ENCODE measurements at places on chromosomes 5 and 9. TPM values are rescaled to one million over a fixed set of nuclear protein-coding genes. Genes with fewer than 3 reads are reported as not detected.

STX17 gene
- total RNA-seq: 17.6 TPM

PPP3R2 gene
- not detected for total RNA-seq

FBP2 gene
- total RNA-seq: not detected

CCL27 gene
- total RNA-seq: not detected

AQP7 gene
- total RNA-seq: 3.7 TPM

DCTN3 gene
- total RNA-seq: 91.0 TPM

FOXD4 gene
- total RNA-seq: 0.42 TPM

LIFR gene
- 36.4 TPM for total RNA-seq

- H3K36me3 ChIP-seq: no peaks in the 10 kb centered on the region
- H3K27me3 ChIP-seq: no peaks in the 10 kb centered on the region
- H3K27ac ChIP-seq: no peak overlapping the region
- H3K4me3 ChIP-seq: no peak overlapping the region
These were observed 15.4 kb downstream of the FAM174A start for GRCh38 chr5:100550531-100551051.

DNA sequence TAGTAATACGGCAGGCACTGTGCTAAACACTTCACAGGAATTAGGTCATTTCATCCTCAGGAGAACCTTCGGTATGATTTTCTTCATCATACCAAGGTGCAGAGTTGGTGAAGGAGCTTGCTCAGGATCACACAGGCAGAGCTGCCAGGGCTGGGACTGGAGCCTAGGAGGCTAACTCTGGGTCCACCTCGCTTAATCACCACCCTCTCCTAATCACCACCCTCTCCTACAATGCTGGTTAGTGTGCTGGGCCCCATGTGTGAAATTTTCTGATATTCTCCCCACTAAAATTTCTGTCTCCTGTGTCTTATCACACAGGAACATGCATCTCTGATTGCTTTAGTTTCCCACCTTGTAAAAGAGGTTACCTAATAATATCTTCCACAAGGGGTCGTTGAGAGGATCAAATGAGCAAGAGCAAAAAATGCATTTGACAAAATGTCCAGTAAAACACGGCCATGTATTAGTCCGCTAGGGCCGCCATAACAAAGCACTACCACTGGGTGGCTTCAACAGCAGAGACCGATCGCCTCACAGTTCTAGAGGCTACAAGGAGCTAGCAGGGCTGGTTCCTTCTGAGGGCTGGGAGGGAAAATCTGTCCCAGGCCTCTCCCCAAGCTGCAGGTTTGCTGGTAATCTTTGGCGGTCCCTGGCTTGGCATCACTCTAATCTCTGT lies 128.2 kb upstream of the NFIB start:
- no peaks in the 10 kb centered on the region for H3K36me3 ChIP-seq
- H3K4me3 ChIP-seq: no peak overlapping the region
- no peak overlapping the region for H3K27ac ChIP-seq
- peaks cover 8% of the 10 kb centered on the region for H3K4me1 ChIP-seq
- H3K27me3 ChIP-seq: no peaks in the 10 kb centered on the region

- peak overlapping the region; percentile 71 for H3K27ac ChIP-seq
- peak overlapping the region; percentile 75 for H3K4me3 ChIP-seq
- H3K27me3 ChIP-seq: no peaks in the 10 kb centered on the region
These were observed 596 bp upstream of the CDC37L1 start for GRCh38 chr9:4678679-4679267.

- no peak overlapping the region for H3K27ac ChIP-seq
- no peaks in the 10 kb centered on the region for H3K36me3 ChIP-seq
- no peaks in the 10 kb centered on the region for H3K27me3 ChIP-seq
These were observed 113.6 kb upstream of the CD180 start for GRCh38 chr5:67310169-67310568.

DNA sequence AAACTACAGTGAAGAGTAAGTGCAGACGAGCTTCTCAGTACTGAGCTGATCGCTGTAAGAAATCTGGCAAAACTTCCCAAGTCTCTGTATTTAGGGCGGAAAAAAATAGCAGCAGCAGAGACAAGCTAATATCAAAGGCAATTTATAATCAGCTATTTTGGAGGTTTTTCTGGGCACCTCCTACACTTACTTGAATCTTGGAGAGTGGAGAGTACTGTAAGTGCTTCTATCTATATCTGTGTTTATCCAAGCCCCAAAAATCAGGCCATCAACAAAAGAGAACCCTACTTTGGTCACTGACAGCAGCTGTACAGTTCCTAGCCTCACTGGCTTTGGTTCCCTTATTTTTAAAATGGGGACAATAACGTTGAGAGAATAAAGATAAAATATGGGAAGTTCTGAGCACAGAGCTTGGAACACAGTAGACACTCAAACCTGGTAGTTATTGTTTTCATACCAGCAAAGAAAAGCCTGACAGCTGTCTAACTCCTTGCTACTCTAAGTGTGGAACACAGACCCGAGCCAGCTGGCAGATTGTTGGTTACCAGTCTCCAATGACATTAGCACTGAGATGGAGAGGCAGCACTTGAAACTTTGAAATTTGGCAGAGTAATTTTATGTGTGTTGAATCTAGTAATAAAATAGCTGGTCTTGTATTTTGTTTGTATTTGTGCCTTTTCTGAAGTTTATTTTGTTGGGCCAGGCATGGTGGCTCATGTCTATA lies 96.0 kb upstream of the SLC28A3 start:
- no peaks in the 10 kb centered on the region for H3K27me3 ChIP-seq
- no peak for DNase-seq
- no peak overlapping the region for H3K27ac ChIP-seq
- no peaks in the 10 kb centered on the region for H3K4me1 ChIP-seq
- no peak overlapping the region for H3K4me3 ChIP-seq
- H3K36me3 ChIP-seq: no peaks in the 10 kb centered on the region

DNA sequence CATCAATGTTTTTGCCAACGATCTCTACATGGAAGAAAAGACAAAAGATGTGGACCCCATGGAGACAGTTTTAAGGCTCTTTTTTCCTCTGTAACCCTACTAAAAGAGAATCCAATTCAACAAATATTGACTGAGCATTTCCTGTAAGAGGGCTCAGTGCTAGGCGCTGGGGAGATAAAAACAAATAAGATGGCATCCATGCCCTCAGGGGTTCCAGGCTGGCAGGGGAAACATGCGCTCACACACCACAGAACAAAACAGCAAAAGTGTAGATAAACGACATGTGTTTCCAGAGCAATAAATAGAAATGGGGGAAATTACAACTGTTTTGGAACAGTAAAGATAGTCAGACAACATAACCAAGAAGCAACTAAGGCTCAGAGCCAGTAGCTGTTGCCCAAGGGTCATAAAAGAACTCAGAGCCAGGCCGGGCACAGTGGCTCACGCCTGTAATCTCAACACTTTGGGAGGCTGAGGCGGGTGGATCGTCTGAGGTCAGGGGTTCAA lies 25.2 kb downstream of the ZNF608 start:
- H3K36me3 ChIP-seq: no peaks in the 10 kb centered on the region
- H3K27ac ChIP-seq: no peak overlapping the region
- H3K27me3 ChIP-seq: no peaks in the 10 kb centered on the region
- no peak for DNase-seq

DNA sequence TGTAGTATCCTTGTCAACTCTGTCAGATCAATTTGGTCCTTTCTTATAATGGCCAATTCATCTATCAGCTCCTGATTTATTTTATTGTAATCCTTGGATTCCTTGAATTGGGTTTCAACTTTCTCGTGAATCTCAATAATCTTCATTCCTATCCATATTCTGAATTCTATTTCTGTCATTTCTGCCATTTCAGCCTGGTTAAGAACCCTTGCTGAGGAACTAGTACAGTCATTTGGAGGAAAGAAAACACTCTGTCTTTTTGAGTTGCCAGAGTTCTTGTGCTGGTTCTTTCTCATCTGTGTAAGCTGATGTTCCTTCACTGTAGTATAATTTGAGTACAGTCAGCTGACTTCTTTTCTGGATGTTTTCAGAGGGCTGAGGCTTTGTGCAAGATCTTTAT lies 84.5 kb downstream of the CETN3 start:
- H3K27me3 ChIP-seq: no peaks in the 10 kb centered on the region
- H3K4me3 ChIP-seq: no peak overlapping the region
- H3K36me3 ChIP-seq: no peaks in the 10 kb centered on the region
- H3K27ac ChIP-seq: no peak overlapping the region

DNA sequence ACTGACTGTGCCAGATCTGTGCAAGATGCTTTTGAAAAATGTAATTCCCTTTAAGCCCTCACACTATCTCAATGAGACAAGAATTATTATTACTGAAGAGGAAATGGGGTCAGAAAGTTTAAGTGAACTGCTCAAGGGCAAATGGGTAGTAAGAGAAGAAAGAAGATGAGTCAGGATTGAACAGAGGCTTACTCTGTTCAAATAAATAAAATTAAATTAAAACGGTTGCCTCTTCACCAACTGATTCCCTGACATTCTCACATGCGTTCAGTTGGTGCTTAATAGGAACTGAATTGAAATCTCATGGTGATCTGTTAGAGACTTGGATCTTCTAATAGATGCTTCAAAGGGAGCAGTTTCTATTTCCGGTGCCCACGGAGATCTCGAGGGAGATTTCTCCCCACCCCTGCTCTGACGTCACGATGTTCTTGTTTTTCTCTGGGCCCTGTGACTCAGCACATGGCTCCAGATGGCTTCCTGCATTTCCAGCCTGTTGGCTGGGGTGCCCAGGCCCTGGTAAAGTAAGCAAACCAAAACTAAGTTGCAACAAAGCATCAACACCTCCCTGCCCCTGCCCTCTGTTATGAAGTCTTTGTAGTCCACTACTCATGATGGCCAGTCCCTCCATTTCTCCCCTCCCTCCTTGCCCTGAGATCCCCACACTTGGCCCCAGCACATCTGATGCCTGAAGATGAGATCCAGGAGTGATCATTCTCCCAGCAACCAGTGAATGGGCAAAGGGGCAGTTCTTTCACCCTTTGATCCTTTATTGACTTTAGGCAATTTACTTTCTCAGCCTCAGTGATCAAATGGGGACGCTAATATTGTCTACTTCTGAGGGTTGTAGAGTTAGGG lies 106.1 kb upstream of the CPEB4 start:
- no peaks in the 10 kb centered on the region for H3K27me3 ChIP-seq
- peak; percentile 94 for DNase-seq
- peaks cover 34% of the 10 kb centered on the region for H3K4me1 ChIP-seq

GRCh38 chr5:139710319-139711066 lies 62.3 kb downstream of the CXXC5 start:
- H3K27ac ChIP-seq: no peak overlapping the region
- peaks cover 13% of the 10 kb centered on the region for H3K27me3 ChIP-seq
- peaks cover 7% of the 10 kb centered on the region for H3K4me1 ChIP-seq
- H3K36me3 ChIP-seq: no peaks in the 10 kb centered on the region

- no peak overlapping the region for H3K27ac ChIP-seq
These were observed 85.8 kb downstream of the KIAA1958 start for GRCh38 chr9:112572416-112572815.

DNA sequence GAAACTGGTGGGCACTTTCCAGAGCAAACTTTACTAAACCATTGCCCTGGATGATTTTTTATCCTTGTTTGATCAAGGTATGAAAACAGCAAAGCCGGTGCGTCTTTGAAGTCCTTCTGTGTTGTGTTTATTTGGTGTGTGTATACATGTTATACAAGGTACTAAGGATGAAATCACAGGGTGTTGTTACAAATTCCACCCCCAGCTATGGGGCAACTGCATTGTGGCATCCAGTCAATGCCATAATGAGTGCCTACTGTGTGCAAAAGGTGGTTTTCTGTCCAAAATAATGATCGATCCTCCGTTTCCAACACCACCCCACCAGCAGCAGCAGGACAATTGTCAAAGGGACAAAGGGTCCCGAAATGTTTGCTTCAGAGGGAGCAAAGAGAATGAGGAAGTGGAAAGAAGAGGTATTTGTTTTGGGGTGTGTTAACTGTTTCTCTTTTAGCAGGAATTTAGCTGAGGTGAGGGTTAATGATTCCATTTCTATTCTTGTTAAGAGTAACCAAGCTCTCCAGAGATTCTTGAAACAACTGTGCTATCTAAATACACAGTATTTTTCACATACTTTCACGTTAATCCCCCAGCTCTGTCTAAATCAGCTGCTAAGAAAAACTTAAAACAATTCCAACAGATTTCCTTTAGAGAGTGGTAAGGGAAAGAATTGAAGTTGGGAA lies 568.7 kb upstream of the KLF4 start:
- no peak overlapping the region for H3K4me3 ChIP-seq
- H3K27me3 ChIP-seq: no peaks in the 10 kb centered on the region
- no peak overlapping the region for H3K27ac ChIP-seq
- no peaks in the 10 kb centered on the region for H3K36me3 ChIP-seq
- peaks cover 43% of the 10 kb centered on the region for H3K4me1 ChIP-seq
- no peak for DNase-seq

DNA sequence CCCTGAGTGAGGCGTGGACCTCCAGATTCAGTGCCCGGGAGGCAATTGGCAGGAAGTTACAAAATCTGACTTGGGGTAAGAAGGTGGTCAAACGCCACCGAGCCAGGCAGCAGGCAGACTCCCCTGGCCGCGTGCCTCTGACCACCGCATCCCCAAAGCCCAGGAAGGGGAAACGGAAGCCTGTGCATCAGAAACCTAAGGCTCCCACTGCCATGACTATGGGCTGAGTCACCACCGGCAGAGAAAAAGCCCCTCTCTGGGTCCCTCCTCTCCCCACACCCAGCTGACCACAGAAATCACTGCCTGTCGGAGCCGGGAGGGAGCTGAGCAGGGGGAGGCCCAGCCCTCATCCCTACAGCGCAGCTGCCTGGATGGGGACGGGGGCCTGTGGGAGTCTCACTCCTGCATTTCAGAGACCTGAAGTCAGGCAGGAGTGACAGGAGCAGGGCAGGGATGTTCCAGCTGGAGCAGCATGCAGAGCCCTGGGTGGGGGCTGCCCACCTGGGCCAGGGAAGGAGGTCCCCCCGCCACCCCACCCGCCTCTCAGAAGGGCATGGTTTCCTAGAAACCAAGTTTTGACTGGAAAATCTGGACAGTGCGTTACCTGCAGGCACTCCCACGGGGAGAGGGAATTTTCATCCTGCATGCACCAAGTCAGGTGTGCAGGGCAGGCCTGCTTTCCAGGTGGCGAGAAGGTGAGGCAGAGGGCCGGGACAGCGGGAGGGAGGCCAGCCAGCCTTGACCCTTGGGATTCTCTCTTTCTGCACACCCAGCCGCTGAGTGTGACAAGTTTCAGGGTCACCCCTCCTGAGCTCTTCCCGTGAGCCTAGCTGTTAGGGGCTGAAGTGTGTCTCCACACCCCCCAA lies 68.2 kb downstream of the LRSAM1 start:
- H3K4me3 ChIP-seq: no peak overlapping the region

- H3K4me1 ChIP-seq: peaks cover 11% of the 10 kb centered on the region
- peak overlapping the region; percentile 64 for H3K27ac ChIP-seq
- peaks cover 35% of the 10 kb centered on the region for H3K36me3 ChIP-seq
- H3K4me3 ChIP-seq: no peak overlapping the region
These were observed 21.2 kb downstream of the DYNC2I2 start for GRCh38 chr9:128635266-128636023.

GRCh38 chr5:172085738-172086137 lies 79.3 kb upstream of the FBXW11 start:
- no peak overlapping the region for H3K27ac ChIP-seq
- H3K4me3 ChIP-seq: no peak overlapping the region
- H3K4me1 ChIP-seq: no peaks in the 10 kb centered on the region
- H3K27me3 ChIP-seq: no peaks in the 10 kb centered on the region

DNA sequence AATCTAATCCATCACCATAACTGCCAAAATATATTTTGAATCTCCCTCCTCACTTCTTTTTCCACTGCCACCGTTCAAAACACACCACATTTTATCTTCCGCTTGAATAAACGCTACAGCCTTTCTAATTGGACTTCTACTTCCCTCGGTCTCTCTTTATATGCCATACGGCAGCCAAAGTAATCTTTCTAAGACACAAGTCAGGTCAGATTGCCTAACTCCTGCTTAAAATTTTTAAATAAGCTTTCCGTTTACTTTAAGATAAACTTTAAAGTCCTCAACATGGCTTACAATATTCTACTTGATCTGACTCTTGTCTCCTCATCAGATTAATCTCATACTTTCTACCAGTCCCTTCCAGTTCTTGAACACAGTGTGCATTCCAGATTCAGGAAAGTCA lies 9.7 kb downstream of the AFF4 start:
- H3K4me1 ChIP-seq: peaks cover 8% of the 10 kb centered on the region
- no peak for DNase-seq
- H3K27ac ChIP-seq: no peak overlapping the region
- H3K4me3 ChIP-seq: no peak overlapping the region
- H3K27me3 ChIP-seq: no peaks in the 10 kb centered on the region
